ENCODE measurements at places on chromosomes 3 and 15. TPM values are rescaled to one million over a fixed set of nuclear protein-coding genes. Genes with fewer than 3 reads are reported as not detected.

DNA sequence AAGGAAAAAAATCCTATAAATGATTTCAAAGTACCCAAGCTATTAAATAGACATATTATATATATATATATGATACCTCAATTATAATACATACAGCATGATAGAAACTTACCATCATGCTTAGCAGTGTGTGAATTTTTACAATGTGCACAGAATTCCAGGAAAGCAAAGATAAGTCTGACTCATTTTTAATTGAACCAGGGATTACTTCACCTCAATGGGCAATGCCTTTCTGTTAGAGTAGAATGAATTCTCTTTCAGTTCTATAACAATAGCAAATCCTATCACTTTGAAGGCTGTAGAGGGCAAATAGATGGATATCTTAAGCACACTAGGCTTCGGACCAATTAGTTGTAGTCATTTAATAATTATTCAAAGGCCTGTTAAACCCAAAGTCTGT, 54.8 kb upstream of the P3H2 start:
- DNase-seq, result no peak

DNA sequence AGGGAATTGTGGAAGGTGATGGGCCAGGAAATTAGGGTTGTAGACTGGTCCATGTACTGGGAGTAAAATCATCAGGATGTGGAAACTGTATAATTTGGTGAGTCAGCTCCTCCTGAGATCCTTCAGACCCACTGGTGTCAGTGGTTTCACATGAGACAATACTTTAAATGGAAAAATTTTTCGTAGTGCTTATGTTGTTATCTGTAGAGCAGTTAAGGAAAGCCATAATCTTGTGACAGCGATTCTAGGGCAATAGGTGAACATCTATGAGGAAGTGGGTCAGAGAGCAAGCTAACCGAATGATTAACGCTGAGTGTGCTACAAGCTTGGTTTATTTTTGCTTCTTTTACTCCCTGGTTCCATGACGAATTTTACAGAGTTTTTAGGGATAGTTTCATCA, 200.6 kb downstream of the CADM2 start:
- DNase-seq, result no peak

The GRIP2 gene
- total RNA-seq, result 0.44 TPM

DNA sequence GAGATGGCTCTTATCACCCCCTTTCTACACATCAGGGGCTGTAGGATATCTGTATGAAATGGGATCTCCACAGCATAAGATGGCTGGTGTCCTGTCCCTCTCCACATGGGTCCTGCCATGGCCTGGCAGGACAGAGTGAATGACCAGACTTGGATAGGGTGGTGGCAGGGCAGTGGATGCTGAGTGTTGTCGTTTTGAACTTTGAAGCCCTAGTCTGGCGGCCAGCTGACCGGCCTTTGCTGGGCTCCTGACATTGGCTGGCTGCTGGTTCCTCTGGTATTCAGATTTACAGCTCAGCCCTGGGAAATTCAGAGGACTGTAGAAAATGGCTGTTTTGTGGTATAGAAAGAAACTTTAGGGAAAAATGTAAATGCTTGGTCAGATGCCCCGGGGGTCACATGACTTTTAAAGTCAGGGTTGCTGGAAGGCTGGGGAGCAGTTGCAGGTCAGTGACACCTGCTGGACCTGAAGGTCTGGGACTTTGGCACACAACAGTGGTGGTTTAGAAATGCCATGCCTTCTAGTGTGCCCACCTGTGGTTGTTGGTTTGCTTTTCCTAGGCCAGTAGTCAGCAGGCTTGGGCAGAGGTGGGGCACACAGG, 13.5 kb upstream of the PGPEP1L start:
- no peak for DNase-seq

- no peak for DNase-seq
These were observed 212.4 kb upstream of the POU1F1 start for GRCh38 chr3:87488765-87489164.

DNA sequence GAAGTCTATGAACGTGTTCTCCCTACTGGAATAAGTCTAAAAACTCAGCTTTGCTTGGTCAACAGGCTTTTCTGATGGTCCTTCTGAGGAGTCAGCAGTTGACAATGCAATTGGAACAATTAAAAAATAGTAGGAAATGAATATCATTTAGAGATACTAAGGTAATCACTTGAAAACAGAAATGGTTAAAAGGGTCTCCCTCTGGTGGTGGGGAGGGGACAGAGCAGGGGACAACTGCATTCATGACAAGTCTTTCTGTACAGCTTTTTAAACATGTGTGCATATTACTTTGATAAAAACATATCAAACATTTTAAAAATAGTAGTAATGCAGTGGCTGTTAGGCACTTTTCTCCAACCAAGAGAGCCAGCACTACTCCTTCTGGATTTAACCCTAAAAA, 119.9 kb upstream of the FHIT start:
- DNase-seq, result no peak

DNA sequence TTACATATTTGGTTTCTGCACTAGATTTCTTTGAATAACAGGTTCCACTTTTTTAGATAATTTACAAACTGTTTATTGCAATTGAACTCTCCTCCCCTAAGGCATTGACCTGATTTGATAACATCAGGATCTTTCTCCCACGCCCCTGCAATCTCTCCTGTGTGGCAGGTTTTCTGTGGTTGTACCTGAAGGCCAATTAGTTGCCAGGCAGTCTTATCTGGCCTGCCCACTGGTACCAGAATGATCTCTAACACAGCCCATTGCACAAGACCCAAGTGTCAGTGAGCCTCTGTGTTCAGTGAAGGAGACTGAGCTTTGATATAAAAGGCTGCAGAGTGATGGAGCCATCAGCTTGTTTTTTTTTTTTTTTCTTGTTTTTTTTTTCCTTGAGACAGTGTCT, 3.3 kb downstream of the ACAD9 start:
- no peak for DNase-seq

DNA sequence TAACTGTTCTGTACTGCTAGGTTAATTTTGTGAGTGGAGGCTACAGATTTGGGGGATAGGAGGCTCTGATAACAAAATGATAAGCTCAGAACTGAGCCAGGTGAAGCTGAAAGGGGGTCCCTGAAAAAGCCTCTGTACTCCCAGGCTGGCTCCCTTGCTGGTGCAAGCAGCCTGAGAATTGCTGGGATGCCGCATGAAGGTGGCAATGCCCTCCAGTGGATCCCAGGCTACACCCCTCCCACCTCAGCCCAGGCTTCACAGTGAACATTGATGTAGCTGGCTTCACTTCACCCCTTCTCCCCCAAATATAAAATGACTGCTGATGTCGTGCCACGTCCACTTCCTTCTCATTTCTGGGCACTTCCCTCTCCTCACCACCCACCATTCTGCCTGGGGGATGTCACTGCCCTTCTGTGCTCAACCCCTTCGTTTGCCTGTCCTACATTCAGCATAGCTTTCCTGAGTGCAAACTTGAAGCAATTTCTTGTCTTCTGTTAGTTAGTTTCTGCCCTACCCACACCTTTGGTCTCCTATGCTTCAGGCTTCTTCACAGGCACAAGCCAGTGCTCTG, 9.7 kb upstream of the ARHGEF26 start:
- DNase-seq, result no peak

- DNase-seq, result no peak
These were observed 7.0 kb downstream of the FNDC3B start for GRCh38 chr3:172046268-172046915.

DNA sequence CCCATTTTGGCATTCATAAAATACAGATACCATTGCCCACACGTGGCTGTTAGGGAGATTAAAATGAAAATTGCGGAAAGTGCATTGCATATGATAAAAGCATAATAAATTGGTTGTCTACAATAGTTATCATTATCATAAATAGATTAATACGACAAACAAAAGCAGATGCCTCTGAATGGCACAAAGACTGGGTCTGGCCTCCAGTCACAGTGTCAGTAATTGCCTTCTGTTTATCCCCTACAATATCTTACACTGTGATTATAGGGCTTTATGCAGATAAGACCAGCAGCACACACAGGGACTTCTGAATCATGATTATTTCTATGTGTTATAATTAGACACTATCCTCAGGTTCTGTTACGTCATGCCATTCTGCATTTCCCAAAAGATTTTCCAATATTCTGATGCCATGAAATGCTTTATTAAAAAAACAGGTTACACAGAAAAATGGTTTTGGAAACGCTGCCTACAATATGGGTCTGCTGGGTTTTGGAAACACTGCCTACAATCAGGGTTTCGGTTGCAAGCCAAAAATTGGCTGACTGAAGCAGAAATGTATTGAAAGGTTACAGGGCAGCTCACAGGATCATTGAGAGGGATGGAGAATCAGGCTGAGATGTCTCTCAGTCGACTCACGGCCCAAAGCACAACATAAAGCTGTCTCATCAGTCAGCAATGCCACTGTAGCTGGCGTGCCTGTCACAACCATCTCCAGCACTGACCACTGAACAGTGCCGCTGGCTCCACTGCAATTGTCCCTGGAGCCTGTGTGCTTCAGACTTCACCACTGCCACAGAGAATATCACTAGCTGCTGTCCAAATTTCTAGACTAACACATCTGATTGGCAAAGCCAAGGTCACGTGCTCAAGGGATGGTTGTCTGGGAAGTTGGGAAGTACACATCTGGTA, 248.1 kb downstream of the ERC2 start:
- no peak for DNase-seq

The MAGEL2 gene
- not detected for total RNA-seq

The RNU5B-1 gene
- total RNA-seq, result not detected

GRCh38 chr3:127425505-127426443, 137.9 kb upstream of the PRR20G start:
- DNase-seq, result peak; percentile 18

- no peak for DNase-seq
These were observed 203.0 kb downstream of the THRB start for GRCh38 chr3:24291646-24292045.

DNA sequence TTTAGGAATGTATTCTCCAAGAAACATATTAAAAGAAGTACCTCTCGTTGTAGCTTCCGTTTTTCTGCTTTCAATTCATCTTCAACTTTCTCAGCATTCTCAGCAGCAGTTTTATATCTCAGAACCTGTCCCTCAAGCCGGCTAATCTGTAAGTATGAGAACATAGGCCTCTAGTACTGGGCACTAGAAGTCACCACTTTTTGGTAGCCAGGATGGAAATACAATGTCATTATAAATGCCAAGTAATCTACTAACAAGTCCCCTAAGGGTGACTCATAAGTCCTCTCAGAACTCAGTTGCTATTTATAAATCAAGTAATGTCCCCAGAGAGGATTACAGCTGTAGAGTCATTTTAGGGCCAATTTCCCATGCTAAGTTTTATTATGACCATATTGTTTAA, 61.1 kb downstream of the MLH1 start:
- DNase-seq, result no peak

GRCh38 chr15:85770096-85771041, 24.4 kb downstream of the KLHL25 start:
- DNase-seq, result peak; percentile 70

The CLCN2 gene
- 2.5 TPM for total RNA-seq

GRCh38 chr3:67655364-67656121, 1.1 kb upstream of the SUCLG2 start:
- DNase-seq, result peak; percentile 33

The LMAN1L gene
- not detected for total RNA-seq

The TIGIT gene
- 0.19 TPM for total RNA-seq

GRCh38 chr15:23073890-23074646, 34.7 kb upstream of the TUBGCP5 start:
- no peak for DNase-seq

GRCh38 chr3:124780356-124780755, 50.1 kb downstream of the UMPS start:
- DNase-seq, result no peak

DNA sequence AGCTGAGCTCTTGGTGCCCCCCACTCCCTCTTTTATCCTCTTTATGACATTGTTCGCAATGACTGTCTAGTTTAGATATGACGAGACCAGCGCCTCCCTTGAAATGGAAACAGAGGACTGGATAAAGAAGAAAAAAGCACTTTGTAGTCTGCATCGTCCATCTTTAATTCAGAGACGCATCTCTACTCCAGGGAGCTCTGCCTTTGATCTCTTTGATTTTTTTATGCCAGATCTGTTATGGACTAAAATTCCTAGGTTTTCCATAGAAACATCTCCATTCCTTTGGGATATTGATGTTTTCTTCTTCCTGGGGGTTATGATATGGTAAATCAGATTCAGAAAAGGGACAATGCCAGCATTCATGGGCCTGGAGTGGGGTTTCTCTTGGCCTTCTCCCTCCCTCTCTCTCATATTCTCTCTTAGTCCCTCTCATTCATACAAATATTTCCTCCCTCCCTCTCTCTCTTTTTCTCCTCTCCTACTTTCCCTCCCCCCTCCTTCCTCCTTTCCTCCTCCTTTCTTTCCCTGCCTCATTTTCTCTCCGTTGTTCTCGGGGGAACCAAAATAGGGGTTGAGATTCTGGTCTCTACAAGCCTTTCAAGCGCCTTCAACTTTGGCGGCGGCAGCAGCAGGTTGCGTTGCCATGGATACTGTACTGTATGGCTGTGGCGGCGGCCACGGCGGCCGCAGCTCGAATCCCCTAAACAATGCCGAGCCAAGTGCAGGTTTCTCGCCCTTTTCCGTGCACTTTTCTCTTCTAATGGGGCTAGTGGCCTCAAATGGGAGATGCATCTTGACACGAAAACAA, 45.5 kb downstream of the ZIC4 start:
- DNase-seq, result no peak

DNA sequence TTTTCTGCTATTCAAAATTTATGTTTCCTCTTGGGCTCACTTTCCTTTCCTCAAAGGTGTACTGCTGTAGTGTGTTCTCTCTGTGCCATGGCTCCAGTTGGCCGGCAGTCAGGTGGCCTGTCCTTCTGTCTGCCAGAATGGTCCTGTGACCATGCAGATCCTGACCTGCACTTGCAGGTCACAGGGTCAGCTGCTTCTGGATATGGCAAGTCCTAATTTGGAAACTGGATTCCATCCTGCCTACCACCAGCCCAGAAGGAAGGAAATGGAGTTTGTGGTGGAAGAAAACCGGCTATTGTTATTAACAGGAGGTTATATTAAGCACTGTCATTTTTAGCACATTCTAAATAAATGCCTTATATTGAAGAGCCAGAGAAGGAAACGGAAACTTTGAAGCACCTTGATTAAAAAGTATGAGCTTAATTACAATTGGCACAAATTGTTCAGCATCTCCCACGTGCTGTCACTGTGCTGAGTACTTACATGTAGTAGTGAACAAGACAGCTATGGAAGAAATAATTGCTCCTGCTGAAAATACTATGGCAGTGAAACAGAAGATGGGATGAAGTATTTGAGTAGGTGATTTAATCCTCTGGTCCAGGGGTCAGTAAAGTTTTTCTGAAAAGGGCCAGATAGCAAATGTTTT, 362.8 kb downstream of the PTPRG start:
- DNase-seq, result peak; percentile 78

GRCh38 chr15:101313041-101313761, 18.2 kb upstream of the SNRPA1 start:
- peak; percentile 72 for DNase-seq

- no peak for DNase-seq
These were observed 58.5 kb downstream of the STARD5 start for GRCh38 chr15:81265256-81265943.

- no peak for DNase-seq
These were observed at the start of gene HGD for GRCh38 chr3:120682095-120682681. TSS of gene HGD (minus strand) at chr3:120682239. CDS start at chr3:120682111, 128 bp downstream.

The GCNT3 gene
- 3.4 TPM for total RNA-seq

All from right lobe of liver (tissue), 6 donors.